IPS-NIHi11 (cell line): ENCODE measurements at places on chromosomes 3 and 15.

- no peak for DNase-seq
These were observed 31.2 kb downstream of the C3orf20 start for GRCh38 chr3:14706096-14706495.

- peak; percentile 68 for DNase-seq
These were observed 4.6 kb upstream of the EPB42 start for GRCh38 chr15:43225201-43225949.

- no peak for DNase-seq
These were observed 8.3 kb upstream of the CAMP start for GRCh38 chr3:48215019-48215418.

DNA sequence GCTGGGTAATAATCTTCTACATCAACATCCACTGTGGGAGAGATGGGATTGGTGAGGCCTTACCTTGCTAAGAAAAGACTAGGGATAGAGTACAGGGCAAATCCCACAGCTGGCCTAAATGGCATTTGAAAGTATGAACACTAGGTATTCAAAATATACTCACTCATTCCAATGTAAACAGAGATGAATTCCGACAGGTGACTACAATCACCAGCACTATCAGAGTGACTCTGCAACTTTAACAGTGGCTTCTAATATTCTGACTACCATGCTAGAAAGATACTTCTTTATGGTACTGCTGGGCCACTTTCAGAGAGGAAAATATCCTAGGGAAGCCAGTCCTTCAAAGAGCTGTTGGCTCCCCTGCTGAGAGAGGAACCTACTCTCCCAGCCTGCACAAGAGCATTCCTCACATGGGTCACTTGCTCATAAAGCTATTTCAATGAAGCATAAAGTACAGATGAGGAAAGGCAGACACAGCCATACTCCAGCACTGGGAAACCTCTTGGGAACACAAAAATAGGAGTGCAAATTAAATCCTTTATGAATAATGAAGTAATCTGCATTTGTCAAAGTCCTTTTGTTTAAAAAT lies 21.5 kb upstream of the MAN2C1 start:
- peak; percentile 37 for DNase-seq

- DNase-seq = peak; percentile 77
These were observed at the start of gene GREM1 for GRCh38 chr15:32717426-32718226. Gene GREM1, plus strand, starts transcription at chr15:32718004. Its CDS starts 12,687 bp downstream, at chr15:32730691.

- no peak for DNase-seq
These were observed 512.6 kb upstream of the NAALADL2 start for GRCh38 chr3:174346571-174346970.

DNA sequence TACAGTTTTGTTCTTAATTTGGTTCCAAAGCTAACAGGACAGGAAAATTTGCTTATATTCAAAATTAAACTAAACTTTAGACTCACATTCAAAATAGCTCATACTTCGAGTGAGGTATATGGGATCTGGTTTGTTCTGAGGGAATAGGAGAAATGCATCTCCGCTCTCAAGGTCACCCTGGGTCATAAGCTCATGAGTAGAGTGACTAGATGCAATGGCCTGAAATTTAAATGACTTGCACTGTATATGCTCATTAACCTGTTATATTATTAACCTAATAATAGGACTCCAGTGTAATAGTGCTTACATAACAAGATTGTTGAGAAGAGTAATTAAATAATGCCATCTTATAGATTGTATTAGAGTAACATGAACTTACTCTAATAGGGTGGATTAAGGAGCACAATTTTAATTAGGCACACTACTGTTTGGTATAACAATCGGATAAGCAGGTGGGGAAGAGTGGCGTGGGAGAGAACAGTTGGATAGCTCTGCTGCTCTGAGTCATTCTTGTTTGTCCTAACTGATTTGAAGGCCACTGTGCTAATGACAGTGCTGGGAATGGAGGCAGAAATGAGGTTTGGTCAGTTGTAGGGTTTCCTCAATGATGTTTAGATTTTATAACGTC lies 5.2 kb downstream of the NKTR start:
- no peak for DNase-seq

- no peak for DNase-seq
These were observed 58.5 kb downstream of the ST6GAL1 start for GRCh38 chr3:186988806-186989205.

- DNase-seq = no peak
These were observed 29.6 kb upstream of the BBX start for GRCh38 chr3:107493134-107493533.

- no peak for DNase-seq
These were observed 105.6 kb upstream of the BFSP2 start for GRCh38 chr3:133294253-133294652.

DNA sequence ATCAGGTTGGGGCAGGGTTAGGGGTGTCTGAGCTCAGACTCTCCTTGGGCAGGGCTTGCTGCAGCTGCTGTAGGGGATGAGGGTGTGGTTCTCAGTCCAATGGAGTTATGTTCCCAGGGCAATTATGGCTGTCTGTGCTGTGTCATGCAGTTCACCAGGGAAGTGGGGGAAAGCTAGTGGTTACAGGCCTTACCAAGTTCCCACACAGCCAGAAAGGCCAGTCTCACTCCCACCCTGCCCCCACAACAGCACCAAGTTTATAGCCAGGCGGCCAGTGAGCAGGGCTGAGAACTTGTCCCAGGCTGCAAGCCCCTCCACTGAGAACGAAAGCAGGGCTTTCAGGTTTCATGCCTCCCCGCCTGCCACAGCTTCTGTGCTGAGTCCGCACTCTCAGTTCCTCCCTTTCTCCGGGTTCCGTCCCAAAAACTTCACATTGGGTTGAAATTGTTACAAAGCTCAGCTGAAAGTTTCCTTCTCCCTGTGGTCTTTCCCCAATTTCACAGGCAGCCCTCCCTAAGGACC lies 19.6 kb upstream of the CPOX start:
- DNase-seq = no peak

- DNase-seq = no peak
These were observed 7.2 kb upstream of the ABHD10 start for GRCh38 chr3:111971533-111972130.

- DNase-seq = peak; percentile 65
These were observed 12.1 kb downstream of the B3GNT5 start for GRCh38 chr3:183265157-183265642.
